ENCODE measurements at places on chromosomes 12 and 14.

DNA sequence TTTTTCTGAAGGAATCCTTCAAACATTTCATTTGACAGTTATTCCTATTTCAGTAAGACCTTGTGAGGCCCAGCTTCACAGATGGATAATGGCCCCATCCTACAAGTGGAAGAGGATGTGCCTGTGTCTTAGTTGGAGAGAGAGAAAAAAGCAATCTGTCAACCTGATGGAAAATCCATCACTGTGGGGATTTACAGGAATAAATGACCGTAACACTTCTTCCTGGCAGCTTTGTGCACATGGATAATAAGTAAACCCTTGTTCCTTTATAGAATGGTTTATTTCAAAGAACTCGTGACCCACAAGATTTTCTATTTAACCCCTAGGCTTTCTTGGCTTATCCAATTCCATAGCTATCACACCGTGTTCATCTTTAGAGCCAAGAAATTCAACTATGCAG lies 121.4 kb upstream of the PCED1B start:
- no peak for DNase-seq

DNA sequence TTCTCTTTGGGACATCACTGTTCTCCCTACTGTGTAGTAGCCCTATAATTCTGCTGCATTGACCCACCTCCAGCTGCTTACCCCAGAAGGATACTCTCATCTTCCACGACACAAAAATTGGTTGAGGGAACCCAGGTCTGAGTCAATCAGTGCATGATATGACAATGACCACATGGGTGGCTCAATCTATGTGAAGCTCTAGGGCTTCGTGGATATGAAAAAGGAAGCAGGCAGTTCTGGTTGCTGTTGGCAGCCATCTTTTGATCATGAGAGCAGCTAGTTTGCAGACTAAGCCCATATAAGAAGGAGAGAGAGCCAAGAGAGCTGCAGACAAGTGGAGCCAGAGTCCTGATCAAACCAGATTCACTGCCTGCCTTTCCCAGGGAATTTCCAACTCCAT lies 57.9 kb downstream of the AVPR1A start:
- no peak for DNase-seq

GRCh38 chr12:40921563-40922163 lies 229.4 kb downstream of the CNTN1 start:
- no peak for DNase-seq

GRCh38 chr14:66717561-66718140 lies 209.7 kb downstream of the GPHN start:
- DNase-seq, result no peak

GRCh38 chr14:104194016-104194415 lies 55.6 kb downstream of the KIF26A start:
- DNase-seq, result no peak

DNA sequence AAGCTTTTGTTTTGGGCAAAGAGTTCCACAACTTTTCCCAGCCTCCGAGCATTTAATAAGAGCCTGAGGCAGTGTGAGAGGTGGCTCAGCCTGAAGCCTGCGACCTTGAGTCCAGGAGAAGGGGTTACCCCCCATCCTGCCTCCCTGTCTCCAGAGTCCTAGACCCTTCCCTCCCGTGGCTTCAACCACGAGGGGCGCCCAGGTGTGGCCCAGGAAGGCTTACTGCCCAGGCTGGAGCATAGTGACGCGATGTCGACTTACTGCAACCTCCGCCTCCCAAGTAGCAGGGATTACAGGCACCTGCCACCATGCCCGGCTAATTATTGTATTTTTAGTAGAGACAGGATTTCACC lies 641 bp downstream of the LRRC43 start:
- no peak for DNase-seq

DNA sequence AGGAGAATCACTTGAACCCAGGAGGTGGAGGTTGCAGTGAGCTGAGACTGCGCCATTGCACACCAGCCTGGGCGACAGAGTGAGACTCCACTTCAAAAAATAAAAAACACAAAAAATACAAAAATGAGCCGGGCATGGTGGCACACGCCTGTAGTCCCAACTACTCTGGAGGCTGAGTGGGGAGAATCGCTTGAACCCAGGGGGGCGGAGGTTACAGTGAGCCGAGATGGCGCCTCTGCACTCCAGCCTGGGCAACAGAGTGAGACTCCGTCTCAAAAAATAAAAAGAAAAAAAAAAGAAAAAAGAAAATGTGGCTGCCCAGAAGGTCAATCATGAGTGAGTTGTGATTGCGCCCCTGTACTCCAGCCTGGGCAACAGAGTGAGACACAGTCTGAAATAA lies 9.2 kb downstream of the DNAJC22 start:
- no peak for DNase-seq

- DNase-seq, result no peak
Observed at GRCh38 chr12:7319930-7320329, 16.1 kb downstream of the ACSM4 start.

GRCh38 chr12:54562750-54563356 lies 13.5 kb downstream of the PDE1B start:
- DNase-seq, result no peak

DNA sequence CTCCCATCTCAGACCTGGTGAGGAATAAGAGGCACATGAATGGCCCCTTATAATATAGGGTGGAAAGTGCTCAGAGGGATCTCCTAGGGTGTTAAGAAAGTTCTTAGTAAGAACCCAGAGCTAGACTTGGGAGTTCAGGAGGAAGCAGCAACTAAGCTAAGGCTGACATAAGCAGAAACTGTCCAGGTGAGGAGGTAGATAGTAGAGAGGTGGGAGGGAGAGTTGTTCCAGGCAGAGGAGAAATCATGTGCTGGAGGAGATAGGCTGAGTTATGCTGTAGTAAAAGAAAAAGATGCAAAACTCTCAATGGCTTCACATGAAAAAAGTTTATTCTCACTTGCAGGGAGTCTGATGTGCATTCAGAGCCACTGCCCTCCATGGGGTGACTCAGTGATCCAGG lies 50.7 kb downstream of the FOS start:
- no peak for DNase-seq

- DNase-seq, result no peak
Observed at GRCh38 chr12:77031745-77032144, 33.6 kb downstream of the E2F7 start.

- no peak for DNase-seq
Observed at GRCh38 chr12:11728154-11728755, 78.8 kb downstream of the ETV6 start.

DNA sequence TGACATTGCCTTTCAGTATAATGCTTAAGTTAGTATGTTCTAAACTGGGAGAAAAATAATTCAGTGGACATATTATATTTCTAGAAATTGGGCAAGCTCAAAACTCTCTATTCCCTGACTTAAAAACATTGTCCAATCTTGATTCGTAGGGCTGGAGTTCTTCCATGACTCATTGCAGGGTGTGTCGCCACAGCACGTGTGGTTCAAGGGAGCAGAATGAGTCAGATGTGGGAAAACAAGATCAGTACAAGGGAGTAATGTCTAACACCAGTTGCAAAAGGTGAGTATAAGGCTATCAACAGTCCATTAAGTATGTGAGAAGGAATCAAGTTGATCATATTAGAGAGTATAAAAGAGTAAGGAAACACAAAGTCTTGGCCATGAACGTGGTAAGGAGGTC lies 887.0 kb downstream of the TMTC2 start:
- DNase-seq, result no peak

DNA sequence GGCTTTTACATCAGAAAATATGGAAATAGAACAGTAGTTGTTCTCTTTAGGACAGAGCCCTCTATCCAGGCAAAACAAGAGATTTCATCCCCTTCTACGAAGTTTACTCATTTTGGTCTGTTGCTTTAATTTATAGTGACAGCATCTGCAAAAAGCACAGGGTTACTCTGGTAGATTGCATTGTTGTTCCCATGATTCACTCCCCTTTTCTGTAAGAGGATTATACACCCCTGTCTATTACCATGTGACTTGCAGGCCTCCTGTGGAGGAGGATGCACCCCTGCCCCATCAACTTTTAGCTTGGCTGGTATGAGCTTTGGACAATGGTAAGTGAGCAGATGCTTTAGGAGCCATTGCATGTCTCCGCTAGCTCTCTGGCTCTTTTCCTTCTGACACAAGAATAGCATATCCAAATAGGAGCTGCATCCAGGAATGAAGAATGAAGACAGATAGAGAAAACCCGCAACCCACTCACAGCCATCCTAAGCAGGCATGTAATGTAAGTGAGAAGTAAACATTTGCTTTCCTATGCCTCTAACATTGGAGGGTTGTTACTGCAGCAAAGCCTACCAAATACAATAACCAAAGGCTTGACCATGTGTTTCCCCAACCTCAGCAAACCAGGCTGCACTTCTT lies 304.2 kb downstream of the AKAP6 start:
- no peak for DNase-seq

GRCh38 chr14:96956464-96957239 lies 159.5 kb downstream of the VRK1 start:
- DNase-seq, result no peak

GRCh38 chr12:26271889-26272492 lies 76.6 kb downstream of the SSPN start:
- DNase-seq, result no peak

DNA sequence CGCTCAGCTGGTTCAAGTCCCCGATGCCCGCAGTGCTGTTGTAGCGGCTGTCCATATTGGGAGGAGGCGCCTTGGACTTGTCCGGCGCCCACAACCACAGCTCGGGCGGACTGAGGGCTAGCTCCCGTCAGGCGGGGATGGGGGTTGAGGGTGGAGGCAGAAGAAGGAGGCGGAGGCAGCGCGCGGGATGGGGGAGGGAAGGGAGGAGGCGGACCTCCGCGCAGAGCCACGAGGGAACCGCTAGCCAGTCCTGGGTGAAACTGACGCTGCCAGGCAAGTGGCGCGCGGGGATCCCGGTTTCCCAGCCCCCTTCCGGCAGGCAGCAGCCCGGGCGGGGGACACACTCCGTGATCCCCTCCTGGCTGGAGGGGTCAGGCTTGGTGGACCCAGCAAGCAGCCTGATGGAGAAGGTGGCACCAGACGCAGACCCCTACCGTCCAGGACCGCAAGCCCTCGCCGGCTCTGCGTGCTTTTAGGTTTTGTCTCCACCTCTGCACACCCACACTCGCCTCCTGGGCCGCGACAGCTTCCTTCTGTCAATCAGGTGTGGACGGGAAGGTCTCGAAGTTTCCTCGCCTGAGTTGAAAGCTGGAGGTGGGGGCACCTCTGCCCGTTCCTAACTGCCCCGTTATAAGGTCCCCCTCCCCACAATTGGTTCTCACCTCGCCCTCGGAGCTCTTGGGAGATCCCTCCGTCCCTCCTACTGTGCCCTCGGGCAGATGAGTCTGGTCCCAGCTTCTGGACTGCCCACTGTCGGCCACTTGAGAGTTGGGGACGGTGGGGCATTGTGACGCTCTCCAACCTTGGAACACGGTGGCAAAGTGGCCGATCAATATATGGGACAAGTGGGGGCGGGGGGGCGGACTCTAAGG lies at the start of gene CPNE8:
Gene CPNE8 (minus strand): TSS at position 112 of the 872 bp plus-strand sequence. CDS start 57 bp downstream, at position 55.
- peak; percentile 58 for DNase-seq

DNA sequence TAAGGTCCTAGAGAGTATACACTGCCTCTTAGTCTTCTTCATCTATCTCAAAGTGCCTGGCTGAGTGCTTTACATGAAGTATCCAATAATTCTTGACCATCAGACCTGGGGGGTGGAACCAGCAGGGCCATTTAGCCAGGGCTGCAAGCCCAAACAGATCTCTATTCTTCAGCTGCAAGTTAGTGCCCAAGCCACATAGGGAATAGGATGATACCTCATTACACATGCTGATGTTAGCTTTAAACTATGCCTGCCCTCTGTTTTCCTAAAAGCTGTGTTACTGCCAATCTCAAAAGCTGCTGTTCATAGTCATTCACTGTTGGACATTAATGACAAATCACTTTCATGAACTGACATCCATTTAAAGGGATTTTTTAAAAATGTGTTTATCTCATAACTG lies 16.7 kb upstream of the IFNG start:
- no peak for DNase-seq

GRCh38 chr12:83140135-83140534 lies 453.4 kb downstream of the TMTC2 start:
- no peak for DNase-seq

- peak; percentile 74 for DNase-seq
Observed at GRCh38 chr12:11958221-11959091, 112.3 kb upstream of the BCL2L14 start.

GRCh38 chr14:56953884-56954283 lies 143.6 kb upstream of the OTX2 start:
- no peak for DNase-seq

DNA sequence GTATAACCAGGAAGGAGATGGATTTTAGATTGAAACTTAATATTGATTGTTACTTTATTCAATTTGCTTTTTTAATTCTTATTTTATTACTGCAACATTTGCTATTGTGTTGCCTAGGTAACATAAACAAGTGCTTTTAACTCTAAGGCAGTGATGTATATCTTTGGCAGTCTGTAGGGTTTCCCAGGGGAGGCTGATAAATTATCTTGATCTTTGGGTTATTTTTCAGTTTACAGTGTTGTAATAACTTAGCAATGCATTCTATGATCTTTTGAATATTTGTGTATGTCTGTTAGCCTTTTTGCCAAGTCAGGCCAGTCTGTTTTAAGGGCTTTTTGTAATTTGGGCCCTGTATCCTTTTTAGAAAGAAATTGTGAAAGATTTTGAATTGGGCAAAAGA lies 7.8 kb upstream of the DTD2 start:
- DNase-seq, result no peak

GRCh38 chr12:19643635-19644034 lies 204.3 kb downstream of the AEBP2 start:
- DNase-seq, result no peak

All from activated CD4-positive, alpha-beta memory T cell treated with anti-CD3 and anti-CD28 coated beads, Interleukin-2, amount 10 ng/mL, durations not matched to agents 7 days and 5 days (primary cell).